ENCODE measurements at places on chromosomes 4 and X.

DNA sequence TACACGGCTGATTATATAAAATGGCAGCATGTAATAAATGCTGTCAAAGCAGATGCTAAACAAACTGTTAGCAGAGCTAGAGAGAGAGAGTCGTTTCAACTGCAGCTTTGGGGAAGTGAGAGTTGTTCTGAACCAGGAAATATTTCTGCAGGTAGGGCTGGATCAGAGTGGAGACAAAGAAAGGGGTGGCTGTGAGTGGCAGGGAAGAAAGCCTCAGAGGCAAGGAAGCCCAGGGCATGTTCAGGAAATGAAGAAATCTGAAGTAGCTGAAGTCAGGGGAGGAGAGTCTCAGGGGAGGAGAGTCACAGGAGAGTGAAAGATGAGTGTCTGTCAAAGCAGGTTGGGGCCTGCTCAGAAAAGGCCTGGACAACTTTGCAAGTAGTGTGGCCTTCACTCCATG, 48.4 kb upstream of the RPS6KA3 start:
- DNase-seq, result no peak

DNA sequence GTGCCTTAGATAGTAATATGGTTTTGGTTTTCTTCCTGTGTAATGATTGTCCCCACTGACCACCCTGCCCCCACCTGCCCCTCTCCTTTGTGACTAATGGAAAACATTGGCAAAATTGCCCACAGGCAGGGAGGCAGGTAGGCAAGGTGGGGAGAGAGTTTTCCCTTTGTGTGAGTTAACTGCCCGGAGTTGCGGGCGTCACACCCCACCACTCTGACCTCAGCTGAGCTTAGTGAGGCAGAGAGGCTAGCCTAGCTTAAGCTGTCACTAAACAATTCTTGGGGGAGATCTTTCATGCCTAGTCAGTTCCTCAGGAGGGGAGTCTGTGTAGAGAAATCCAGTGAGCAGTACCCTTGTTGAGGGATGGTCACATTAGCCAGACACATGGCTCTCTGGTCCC, 245.3 kb downstream of the BCOR start:
- no peak for DNase-seq

DNA sequence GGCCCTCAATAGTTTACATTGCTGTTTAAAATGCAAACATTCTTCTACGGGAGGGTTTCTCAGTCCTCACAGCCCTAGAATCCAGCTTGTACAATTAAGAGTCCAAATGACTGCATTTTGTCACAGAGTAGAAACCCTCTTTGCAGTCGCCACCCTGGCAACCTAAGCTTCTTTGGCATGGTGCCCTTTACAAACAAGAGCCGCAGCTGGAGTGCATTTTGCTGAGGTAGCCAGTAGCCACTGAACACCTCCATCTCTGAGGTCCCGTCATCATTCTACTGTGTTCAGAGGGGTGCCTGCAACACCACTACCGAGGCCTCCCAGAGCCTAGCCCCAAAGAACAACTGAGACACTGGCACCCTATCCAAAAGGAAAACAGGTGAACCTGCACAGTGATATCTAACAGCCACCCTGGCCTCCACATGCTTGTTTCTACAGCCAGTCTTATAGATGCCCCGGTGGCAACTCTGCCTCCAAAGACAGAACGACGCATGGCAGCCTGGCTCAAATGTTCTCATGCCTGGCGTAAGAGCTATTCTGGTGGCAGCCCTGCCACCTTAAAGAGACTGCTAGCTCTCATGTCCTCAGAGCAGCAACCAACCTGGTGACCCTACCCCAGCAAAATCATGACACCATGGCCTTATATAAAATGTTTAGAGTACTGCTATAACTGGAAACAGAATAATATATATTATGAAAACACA, 801.9 kb downstream of the TECRL start:
- DNase-seq, result no peak

- no peak for DNase-seq
Measured at GRCh38 chrX:10401239-10401638, 219.1 kb downstream of the MID1 start.

DNA sequence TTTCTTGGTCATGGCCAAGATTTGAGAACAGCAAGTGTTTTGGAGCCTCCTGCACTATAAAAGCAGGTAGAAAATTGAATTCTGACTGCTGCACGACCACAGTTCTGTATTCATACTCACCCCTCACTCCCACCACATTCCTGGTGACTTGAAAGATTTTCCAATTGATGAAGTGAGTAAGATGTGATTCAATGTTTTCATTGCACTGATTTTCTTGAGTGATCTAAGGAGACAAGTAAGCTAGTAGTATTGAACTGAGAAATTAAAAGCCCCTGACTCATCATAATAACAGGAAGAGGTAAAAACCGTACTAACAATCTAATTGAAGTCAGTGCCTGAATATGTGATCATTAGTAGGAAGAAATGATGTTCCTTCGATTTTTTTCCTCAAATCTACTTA, 6.1 kb upstream of the SEC24D start:
- no peak for DNase-seq

DNA sequence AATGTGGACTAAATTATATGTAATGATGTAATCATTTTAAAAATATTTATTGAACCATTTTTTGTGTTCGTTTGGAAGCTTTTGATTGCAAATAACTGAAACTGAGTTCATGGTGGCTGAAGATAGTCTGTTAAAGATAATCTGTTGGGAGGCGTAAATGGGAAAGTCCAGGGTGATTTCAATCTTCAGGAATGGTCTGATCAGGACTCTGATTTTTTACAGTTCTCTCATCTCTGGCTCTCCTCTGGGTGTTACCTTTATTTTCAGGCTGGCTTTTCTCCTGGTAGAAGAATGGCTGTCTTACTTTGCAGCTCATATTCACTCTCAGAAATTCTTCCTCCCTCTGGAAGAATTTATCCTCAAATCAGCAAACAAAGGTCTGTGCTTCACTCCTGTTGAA, 199.0 kb upstream of the LEF1 start:
- no peak for DNase-seq

GRCh38 chrX:108224727-108225621, 133.4 kb downstream of the ATG4A start:
- no peak for DNase-seq

DNA sequence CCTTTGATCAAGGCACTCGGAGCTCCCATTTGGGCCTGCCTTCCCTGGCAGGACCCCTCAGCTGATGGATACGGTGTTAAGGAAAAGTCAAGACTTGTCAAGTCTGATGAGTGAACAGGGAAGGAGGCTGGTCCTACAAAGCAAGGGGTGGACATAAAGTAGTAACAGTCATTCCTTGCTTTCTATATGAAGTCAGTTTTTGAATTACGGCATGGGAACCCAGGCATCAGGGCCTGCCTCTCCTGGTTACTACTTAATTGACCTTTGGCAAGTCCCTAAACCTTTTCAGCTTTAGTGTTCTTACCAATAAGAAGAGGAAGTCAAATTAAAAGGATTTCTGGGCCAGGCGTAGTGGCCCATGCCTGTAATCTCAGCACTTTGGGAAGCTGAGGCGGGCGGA, 7.0 kb downstream of the CHST7 start:
- DNase-seq, result no peak

GRCh38 chr4:145635630-145636029, 16.4 kb downstream of the MMAA start:
- DNase-seq, result no peak

DNA sequence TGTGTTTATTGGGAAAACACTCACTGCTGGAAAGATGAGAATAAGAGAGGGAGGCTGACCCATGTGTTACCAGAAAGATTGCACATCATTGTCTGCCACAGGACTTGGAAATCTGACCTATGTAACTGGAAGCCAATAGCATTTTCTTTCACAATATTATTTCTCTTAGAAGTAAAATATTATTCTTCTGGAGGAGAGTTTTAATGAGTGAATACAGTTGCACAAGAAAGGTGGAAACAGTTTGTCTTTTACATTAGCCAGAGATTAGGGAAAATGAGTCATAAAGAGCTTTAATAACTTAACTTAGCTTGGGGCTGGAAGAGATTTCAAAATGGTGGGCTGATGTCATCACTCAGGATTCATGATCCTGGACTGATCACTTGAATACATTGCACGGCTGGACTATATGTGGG, 31.5 kb upstream of the LNX1 start:
- DNase-seq, result no peak

DNA sequence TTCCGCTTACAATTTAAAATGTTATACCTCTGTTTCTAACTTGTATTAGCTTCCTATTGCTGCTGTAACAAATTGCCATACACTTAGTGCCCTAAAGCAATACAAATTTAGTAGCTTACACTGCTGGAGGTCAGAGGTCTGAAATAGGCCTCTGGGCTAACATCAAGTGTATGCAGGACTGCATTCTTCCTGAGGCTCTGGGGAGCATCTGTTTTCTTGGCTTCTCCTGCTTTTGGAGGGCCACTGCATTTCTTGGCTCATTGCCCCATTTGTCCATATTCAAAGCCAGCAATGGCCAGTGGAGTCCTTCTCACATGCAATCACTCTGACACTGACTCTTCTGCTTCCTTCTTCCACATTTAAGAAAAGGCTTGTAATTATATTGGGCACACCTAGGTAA, 639.8 kb upstream of the INTU start:
- no peak for DNase-seq

DNA sequence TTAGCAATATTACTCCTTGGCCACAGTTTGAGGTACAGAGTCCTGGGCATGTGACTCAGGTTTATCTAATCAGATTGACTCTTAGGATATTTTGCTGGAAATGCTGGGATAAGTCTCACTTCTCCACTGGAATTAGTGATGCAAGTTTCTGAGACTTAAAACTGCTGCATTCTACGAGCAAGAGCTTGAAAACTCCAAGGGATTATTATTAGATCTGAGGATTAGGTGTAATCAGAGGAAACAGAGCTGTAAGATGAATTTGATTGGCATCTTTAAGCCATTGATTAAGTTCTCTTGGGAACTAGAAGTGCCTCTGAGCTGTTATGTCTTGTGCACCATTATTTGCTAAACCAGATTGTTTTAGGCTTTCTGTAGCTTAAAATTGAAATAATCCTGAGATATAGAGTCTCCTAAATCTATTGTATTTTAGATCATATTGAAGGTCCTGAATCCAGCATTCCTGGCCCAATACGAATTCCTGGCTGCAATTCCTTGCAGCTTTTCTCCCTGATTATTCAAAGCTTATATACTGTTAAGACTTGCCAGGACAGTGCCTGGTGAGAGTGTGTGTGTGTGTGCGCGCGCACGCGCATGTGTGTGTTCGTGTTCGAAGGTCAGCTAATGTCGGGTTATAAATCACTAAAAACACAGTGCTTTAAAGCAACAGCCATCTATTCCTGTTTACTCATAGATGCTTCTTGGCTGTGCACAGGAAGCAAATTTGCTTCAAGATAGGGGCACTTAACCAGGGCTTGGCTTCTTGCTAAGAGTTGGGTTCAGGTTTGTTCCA, 735.1 kb downstream of the STIM2 start:
- DNase-seq, result no peak

- no peak for DNase-seq
Measured at GRCh38 chr4:69876071-69876470, 16.1 kb upstream of the SULT1E1 start.

GRCh38 chrX:78327370-78328086, at the start of gene CYSLTR1:
Gene CYSLTR1, minus strand, starts transcription at chrX:78327611. Its CDS starts 53,865 bp downstream, at chrX:78273746.
- peak; percentile 1 for DNase-seq

- DNase-seq, result no peak
Measured at GRCh38 chr4:124504431-124504830, 208.1 kb downstream of the ANKRD50 start.

DNA sequence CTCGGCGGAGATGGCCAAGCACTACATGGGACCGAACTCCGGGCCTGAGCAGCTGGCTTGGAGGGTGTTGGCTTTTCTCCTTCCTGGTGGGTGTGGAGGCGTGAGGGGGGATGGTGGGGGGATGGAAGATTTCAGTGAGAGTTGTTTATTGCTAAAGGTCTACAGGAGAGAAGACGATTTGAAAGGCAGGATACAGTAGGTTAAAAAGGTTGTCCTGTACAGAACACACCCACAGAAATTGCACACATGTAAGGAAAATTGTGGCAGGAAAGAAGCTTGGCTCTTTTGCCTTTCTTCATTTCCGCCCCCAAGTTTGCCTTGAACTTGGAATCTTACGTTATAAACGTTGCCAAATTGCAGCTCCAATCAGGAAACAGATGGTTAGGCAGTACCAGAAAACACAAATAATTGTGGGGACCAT, 74.1 kb upstream of the STOX2 start:
- DNase-seq, result no peak

- DNase-seq, result no peak
Measured at GRCh38 chr4:122705547-122706117, 26.9 kb upstream of the BBS12 start.

DNA sequence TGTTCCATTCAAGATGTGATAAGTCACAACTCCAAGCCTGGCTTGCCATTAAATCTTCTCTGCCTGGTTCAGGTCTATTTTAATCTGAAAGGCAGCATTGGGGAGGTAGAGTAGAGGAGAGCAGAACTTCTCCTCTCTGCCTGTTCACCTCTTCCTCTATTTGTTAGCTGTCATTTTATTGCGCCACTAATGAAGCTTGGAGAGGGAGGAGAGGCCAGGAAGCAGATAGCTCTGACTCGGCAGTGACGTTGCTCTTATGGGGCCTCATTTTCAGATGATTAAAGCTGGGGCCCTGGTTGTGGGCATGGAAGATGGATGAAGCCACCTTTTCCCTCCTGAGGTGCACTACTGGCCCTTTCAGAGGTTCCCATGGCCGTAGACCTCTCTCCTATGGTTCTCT, 207.3 kb downstream of the MID1IP1 start:
- DNase-seq, result no peak

GRCh38 chr4:123892368-123892976, 495.9 kb downstream of the SPRY1 start:
- DNase-seq, result no peak

DNA sequence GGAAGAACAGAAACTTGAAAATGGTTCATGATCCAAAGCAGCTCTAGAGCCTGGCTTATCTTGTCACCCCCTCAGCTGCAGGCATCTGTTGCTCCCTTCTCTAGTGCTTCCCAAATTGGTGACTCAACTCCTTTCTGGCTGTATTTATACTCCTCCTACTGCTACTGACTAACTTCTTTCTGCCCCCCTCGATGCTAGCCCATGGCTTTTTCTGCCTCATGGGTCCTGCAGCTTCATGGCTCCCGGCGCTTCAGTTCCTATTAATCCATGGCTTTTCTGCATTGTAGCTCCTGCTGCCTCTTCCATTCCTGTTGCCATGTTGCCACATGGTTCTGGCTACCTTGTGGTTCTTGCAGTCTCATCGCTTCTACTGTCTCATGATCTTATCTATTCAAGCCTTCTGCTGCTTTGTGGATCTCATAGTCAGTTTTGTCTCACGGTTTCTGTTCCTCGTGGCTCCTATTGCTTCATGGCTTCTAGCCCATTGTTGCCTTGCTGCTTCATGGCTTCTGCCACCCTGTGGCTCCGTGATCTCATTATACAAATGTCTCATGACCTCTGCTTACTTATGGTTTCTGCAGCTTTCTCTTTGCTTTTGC, 48.1 kb downstream of the SMC1A start:
- peak; percentile 11 for DNase-seq

DNA sequence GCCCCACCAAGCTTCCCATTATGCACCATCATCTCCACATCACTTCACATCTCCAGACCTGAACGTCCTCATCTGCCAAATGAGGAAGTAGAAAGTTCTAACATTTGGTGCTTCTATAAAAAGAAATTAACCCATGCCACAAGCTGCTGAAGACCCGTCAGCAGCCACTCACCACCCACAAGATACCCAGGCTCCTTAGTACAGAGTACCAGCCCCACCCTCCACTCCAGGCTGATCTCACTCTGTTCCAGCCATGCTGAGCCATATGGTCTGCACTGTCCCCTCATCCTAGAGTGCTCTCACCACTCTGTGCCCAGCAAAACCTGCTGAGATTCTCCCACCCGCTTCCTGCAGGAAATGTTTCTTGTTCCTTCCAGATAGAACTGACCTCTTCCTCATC, 240.8 kb upstream of the PPARGC1A start:
- DNase-seq, result no peak

- no peak for DNase-seq
Measured at GRCh38 chr4:41160856-41161255, 53.5 kb downstream of the APBB2 start.

GRCh38 chr4:165355900-165356300, 22.9 kb upstream of the CPE start:
- no peak for DNase-seq
